Stimulated activated CD8-positive, alpha-beta memory T cell treated with anti-CD3 and anti-CD28 coated beads, Interleukin-7, amount 100 ng/mL, for 1 hour (primary cell): ENCODE measurements at places on chromosomes 6 and 20.

DNA sequence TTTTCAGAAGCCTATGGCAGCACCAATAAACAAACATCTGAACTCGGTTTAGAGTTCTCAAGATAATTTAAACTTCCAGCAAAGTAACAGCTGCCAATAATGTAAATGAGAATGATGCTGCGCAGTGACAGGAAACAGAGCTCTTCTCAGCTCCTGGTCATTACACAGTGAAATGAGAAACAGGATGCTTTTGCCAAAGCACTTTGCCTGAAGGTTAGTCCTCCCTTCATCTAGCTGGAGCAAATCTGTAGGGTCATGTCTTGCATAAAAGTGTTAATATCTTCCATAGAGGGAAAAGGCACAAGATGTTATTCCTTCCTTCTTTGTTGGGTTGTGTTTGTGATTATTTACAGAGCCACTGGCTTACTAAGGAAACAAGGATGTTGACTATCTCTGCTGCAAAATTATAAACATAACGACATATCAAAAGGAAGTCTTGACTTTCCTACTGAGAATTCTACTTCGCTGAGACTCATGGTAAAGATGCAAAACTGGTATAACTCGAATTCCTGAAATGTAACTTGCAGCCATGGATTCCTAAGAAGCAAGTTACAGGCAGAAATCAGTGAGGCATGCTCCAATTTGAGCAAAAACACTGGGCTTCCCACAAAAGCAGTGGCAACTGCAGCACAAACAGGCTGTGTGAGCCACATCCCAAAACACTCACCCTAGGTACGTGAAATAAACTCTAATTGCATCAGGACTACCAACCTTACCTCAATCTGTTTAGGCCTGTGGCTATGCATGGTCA lies 102.5 kb upstream of the BEND6 start:
- no peak for DNase-seq

- no peak for DNase-seq
These were observed 116.5 kb upstream of the ESR1 start for GRCh38 chr6:151690768-151691562.

DNA sequence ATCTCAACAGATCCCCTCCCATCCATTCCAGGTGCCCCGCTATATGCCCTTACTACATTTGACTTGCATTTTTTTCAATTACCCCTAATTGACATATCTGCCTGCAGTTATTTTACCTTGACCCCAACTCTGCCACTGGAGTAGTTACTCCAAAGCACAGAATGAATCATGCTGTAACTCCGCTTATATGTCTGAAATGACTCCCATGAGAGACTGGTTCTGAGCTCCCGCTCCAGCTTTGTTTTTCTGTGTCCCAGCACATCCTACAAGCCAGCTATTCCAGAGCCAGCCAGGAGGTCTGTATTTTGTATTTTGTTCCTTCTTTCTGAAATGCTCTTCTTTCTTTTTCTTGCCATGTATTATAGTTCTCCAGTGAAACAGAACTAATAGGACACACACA lies 10.9 kb upstream of the NOX3 start:
- DNase-seq: no peak

DNA sequence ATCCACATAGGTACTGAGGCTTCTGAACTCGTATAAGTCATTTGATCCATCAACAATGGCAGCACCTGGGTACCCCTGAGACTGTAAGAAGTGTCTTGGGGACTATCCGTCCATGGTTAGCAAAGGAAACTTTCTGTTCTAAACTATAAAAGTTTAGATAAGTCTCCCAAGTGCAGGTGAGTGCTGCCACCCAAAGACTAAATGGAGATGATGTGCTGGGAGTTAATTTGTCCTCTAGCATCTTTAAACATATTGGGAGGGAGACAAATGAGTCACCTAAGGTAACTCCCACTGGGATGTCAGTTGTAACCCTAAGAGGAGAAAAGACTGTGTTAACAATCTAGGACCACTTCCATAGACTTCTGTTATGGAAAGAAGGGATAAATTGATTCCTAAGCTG lies 6.2 kb downstream of the BEND6 start:
- DNase-seq: no peak

DNA sequence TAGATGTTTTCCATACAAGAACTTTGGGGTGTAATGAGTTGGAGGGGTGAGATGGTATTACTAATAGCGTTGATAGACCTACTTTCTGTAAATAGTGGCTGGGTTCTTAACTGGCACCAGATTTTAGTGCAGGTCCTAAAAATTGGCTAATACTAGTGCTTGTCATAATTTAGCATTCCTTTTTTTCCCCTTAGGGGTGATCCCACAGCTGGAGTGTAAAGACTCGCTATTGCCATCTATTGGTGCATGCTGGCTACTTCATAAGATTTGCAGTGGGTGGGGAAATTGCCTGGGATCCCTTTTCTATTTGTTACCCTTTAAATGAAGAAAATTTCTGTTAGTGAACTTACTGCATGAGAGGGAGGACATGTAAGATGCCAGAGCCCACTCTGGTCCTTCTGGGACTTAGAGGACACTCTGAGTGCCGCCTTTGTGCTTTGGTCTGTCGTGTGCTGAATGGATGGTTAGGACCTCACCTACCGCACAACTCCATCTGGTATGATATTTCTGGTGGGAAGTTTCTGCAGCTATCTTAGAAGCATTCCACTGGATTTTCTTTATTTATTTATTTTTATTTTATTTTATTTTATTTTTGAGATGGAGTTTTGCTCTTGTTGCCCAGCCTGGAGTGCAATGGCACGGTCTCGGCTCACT lies 195.5 kb downstream of the JARID2 start:
- DNase-seq: no peak

DNA sequence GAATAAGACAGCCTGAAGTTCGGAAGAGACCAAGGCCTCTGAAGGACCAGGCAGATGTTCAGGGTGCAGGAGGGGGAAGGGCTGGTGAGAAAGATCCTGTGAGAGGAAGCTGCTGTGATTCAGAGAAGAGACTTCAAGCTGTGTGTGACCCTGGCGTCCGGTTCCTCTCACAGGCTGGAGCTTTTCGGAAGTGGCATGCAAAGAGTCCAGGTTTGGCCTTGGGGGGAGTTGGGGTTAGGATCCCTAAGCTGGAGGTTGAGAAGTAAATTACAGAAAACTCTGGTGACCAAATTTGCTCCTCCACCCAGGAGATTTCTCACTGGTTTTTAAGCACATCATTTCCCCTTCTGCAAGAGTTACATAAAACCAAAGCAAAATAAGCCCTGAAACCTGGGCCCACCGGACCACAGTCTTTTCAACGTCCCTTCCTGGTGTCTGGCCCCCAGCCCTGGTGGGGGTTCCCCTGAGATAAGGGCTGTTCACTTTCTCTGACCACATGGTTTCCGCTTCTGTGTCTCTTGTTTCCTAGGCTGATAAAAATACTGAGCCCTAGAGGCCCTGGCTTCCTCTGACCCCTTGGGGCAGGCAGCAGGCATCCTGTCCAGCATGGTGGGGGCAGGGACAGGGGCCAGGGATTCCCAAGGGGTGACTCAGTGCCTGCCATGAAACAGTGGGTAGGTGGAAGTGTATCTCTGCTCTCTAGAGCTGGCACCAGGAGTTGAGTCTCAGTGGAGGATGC lies 12.0 kb upstream of the LTA start:
- DNase-seq: no peak

DNA sequence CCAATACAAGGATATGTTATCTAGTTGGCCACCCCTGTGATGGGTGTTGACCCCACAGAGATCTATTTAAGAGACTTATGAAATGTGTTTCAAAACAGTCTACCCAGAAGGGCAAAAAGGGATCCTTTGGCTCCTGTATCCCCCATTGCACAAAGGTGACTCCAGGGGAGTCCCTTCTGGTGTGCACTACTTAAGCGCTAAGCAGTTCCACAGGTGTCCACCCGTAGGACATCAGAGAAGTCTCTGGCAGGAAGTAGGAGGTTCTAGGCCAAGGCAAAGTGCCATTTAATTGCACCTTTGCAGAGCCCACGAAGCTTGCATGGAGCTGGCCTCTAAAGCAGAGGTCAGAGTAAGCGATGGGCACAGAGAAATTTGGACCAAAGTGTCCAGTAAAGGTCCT lies 147.7 kb downstream of the MRPL14 start:
- DNase-seq: no peak

GRCh38 chr6:144415014-144415413 lies 129.9 kb downstream of the UTRN start:
- no peak for DNase-seq

GRCh38 chr20:33767777-33768138 lies 36.0 kb downstream of the ZNF341 start:
- no peak for DNase-seq

DNA sequence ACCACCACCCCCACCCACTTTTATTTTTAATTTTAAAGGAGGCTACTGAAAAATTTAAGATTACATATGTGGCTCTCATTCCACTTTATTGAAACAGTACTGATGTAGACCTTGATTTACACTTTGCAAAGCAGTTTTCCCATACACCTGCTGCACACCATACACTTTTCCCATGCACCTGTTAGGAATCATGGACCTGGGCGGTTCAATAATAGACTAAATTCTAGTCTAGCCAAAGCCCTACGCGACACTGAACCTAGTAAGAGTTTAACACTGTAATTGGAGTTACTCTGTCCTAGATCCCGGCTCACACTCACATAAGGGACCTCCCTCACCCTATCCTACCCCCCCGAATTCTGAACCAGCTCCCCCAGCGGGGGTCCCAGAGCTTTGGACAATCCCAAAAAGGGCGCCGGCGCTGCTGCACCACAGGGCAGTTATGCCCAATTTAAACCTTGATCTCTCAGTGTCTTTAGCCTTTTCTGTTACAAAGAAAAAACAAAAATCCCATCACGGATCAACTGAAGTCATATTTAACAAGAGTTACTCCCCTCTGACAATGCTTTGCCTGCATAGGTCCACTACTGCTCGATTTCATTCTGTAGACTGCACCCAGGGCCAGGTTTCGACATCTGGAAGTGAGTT lies 2.4 kb upstream of the GCLC start:
- no peak for DNase-seq

DNA sequence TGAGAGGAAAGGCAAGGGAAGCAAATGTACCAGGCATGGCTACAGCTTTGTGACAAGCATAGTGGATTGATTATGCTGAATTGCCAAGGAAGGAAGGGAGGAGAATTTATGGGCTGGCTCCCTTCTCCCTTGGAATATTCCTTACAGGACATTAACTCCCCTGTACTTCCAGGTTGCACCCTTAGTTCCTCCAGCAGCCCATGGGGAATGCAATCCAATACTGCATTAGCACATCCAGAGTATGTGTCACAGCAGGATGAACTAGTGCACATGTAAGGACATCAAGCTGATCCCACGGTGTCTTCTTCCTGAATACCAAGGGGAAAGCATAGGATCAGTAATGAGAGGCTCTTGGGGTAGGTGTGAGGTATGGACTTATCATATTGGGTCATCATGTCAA lies 390.7 kb upstream of the POU3F2 start:
- no peak for DNase-seq

- no peak for DNase-seq
These were observed 139.6 kb downstream of the AIG1 start for GRCh38 chr6:143200167-143200770.

DNA sequence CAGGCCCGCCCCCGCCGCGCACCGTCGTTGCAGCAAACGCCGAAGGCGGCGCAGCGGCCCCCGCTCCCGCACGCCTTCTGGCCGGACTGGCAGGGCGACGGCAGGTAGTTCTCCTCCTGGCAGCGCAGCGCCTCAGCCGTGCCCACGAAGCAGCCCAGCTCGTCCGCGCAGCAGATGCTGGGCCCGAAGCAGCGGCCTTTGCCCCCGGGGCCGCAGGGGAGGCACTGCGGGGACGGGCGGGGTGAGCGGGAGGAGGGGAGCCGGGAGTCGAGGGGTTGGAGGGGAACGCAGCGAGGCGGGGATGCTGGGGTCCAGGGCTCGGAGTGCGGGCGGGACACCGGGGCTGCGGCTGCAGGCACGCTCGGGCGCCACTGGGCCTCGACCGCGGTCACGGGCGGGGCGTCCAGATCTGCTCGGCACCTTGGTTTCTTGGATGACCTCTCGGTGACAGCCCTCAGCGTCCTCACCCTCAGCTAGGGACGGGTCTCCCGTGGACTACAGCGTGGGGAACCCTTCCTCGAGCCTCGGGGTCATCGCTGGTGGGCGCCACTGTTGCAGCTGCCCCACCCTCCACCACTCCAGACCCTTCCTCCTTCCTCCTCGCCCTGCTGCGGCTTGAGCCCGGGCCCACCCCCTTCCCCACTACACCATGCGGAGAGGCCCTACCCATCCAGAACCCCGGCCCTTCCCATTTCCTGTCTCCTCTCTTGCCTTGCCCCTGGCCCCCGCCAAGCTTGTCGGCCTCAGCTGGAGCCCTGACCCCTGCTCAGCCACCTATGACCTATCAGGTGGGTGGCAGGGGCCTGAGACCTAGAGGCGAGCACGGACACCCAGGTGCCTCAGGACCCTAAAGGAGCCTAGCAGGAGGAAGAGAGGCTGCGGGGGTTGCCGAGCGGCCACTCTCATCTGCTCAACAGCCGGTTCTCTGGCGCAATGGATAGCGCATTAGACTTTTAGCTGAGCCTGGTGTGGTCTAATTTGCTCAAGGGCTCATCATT lies 1.3 kb downstream of the AVP start:
- DNase-seq: no peak

- DNase-seq: no peak
These were observed 150.1 kb downstream of the HAO1 start for GRCh38 chr20:7790189-7790588.

DNA sequence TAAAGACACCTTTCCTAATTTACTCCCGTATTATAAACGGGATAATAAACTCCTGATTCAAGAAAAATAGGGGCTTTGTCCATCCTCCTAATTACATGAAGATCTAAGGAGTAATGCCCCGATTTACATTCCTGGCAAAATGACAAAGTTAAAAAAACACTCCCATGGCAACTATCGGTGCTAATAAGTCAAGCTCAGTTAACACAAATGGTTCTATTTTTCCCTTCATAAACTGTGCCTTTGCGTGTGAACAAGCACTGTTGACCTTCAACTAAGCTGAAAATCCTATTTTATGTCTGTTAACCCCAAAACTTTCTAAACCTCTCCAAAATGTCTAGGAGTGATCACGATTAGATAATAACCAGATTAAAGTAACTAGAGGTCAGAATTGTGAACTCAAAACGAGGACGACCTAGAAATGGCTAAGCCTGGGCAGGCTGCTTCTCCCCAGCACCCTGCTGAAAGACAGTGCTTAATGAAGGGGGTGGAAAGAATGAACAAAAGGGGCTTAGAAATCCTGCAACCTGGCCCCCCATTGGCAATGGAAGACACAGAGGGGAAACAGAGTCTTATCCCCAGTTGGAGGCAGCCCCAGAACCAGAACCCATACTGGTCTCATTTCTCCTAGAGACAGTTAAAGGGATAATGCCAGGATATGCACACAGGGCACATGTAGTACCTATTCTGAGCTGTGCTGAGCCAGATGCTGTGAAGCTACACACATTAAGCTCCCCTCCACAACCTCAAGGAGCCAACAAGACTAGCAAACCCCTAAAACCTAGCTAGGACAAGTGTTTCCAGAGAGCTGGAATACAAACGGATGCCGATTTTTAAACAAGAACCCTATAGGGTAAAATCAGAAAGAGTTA lies 23.0 kb downstream of the SLC23A2 start:
- DNase-seq: no peak

DNA sequence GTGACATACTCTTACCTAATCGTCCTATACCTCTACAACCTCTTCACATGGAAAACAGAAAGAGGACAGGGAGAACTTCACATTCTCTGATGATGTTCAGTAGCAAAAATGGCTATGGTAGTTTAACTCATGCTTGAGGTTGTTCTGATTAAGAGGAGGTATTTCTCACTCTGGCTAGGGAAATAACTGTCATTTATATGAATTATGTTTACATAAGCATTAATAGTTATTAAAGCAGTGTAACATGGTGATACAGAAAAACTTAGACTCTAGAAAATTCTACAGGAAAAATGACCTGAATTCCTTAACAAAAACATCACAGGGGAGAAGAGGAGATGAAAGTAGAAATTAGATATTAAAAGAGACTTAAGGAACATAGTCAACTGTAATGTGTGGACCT lies 57.3 kb downstream of the MAP3K5 start:
- DNase-seq: no peak
